WERI-Rb-1 (cell line): ENCODE measurements at places on chromosomes 1 and 21.

DNA sequence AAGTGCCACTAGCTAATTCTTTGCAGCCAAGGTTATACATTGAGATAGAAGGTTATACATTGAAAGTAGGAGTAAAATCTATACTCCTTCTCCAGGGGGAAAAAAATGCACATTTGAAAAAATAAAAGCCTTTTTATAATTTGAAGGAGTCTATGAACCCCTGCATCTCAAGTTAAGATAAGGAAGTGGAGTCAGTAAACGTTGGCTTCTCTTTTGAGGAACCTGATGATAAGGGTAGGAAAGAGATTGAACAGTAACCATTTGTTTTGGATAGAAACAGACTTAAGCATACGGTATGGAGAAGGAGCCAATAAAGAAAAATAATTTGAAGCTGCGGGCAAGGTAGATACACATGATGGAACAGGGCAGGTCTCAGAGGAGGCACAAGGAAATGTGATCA is 64.1 kb downstream of the RPAP2 start:
- no peak for DNase-seq

DNA sequence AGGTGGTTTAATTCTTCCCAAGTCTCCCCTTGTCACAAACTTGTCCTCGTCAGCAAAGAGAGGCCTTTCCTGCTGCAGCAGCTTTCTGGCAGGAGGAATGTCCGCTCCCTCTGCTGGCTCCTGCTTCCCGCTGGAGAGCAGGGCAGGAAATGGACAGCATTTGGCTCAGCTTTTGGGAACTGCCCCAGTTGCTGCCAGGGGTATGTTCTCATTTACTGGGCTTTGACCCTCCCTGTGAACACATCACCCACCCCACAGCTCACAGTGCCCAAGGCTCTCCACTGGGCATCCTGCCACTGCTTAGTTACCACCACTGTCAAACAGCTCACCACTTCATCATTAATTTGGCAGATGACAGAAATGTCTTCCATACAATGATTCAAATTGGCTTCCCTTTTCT is 75.4 kb downstream of the MRPL37 start:
- DNase-seq, result no peak

GRCh38 chr1:179195376-179195775 is 34.1 kb downstream of the ABL2 start:
- no peak for DNase-seq

DNA sequence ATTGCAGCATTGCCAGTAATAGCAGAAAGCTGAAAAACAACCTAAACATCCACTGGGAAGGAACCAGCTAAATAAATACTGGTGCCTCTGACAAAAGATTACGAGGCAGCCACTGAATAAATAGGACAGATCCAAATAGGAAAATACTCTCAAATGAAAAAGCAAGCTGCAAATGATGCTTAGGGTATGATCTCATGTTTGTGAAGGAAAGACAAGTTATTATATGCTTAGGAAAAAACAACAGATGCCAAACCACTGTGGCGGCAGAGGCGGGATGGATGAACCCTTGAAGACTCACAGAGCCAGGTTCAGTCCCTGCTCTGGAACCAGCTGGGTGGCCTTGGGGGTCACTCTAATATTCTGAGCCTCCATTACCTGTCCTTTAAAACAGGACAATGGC is 41.6 kb downstream of the MATN1 start:
- DNase-seq, result peak; percentile 0

DNA sequence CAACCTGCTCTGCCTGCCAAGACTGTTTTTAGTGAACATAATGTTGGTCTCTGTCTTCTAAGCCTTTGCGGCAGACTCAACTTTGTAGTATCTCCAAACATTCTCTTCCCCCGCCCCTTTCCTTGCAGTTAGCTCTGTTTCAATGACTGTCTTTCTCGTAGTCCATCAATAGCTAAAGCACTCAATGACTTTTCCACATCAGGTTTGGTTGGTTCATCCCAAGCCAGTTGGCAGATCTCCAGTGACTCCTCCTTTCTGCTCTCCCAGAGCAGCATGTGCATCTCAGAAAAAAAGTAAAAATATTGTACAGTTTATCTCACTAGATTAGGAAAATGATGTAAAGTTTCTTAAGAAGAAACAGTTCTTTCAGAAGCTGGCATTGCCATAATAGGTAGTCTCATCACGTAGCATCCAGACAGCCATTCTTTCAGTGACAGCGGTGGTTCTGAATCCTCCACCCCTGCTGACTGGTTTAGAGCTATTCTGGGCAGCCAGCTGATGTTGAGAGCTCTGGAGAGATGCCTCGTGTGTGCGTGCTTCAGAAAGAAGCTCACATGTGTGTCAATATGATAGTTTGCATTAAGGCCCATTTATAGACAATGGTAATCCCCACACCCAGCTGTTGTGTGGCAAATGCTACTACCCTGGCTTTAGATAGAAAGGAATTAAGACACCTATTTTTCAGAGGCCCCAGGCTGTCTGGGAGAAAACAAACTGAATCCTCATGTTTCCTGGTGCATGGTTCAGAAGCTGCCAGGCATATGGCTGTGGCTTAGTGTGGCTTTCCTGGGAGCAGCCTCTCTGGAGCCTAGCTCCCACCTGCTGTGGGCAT is 53.2 kb downstream of the CNN3 start:
- peak; percentile 71 for DNase-seq

GRCh38 chr1:16145662-16146278 is 10.1 kb downstream of the EPHA2 start:
- DNase-seq, result no peak

DNA sequence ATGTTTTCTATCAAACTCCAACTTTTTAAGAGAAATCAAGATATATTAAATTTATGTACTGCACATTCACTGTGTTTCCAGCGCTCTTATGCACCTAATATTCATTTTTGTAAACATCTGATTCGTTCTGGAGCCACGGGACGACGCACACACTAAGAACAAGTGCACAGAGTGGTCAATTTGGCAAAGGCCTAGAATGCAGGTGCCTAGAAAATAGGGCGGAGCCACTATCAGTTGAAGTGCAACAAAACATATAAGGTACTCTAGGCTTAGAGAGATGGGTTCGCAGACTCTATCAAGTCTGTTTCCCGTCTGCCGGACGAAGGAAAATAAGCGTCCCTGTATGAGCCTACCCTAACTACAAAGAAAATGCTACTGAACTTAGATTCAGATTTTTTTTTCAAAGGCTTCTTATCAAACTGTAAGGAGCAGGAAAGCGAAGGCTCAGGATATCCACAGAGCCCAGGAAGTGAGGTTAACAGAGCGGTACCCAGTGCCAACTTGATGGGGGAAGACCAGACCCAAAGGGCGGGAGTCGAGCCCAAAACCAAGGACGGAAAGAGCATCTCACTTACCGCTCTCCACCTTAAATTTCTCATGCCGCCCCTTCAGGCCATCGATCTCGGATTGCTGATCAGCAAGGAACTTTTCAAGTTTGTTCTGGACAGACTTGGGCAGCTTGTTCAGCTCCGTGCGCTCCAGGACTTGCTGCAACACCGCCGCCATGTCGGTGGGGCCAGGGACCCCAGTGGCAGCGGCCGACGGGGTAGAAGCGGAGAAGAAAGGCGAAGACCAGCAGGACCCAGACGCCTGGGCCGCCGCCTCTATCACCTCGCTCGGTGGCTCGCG is 526 bp downstream of the TPR start:
- peak; percentile 14 for DNase-seq

- DNase-seq, result no peak
Measured at GRCh38 chr1:54837002-54837853, 36.1 kb upstream of the TTC22 start.

DNA sequence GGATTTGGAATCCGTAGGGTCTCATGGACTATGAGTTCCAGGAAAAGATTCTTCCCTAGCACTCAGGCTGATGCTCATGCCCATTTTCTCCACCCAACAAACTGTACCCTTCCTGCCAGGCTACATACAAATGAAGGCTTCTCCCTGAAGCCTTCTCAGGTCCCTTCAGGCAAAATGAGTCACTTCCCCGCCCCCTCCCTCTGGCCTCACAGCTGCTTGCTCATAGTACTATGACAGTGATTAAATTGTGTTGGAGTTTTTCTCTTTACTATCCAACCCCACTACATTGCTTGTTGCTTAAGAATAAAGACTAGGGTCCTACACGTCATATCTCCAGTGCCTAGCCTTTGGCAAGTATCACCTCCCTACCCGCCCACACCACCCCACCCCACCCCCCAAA is 207.6 kb upstream of the NFIA start:
- no peak for DNase-seq

DNA sequence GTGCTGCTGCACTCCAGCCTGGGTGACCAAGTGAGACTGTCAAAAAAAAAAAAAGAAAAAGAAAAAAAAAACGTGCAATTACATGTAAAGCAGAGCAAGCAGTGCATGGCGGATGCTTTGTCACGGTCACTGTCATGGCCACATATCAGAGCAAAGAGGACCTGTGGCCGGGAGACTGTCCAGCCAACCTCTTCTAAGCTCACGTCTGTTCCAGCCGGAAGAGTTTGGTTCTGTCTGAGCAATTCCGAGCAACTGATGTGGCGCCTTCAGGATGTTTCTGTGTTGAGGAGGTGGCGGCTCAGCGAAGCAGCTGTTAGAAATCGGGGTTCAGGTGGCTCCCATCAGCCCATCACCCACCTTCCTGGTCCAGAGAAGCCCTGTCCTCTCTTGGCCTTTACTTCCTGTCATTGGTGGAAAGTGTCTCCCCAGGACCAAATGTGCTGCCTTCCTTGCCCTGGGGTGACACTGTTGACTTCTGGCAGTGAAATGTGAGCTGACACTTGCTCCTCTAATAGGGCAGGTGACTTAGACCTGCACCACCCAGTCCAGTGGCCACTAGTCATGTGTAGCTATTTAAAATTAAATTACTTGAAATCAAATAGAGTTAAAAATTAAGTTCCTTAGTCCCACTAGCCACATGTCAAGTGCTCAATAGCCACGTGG is 59.9 kb downstream of the ARHGEF10L start:
- no peak for DNase-seq

DNA sequence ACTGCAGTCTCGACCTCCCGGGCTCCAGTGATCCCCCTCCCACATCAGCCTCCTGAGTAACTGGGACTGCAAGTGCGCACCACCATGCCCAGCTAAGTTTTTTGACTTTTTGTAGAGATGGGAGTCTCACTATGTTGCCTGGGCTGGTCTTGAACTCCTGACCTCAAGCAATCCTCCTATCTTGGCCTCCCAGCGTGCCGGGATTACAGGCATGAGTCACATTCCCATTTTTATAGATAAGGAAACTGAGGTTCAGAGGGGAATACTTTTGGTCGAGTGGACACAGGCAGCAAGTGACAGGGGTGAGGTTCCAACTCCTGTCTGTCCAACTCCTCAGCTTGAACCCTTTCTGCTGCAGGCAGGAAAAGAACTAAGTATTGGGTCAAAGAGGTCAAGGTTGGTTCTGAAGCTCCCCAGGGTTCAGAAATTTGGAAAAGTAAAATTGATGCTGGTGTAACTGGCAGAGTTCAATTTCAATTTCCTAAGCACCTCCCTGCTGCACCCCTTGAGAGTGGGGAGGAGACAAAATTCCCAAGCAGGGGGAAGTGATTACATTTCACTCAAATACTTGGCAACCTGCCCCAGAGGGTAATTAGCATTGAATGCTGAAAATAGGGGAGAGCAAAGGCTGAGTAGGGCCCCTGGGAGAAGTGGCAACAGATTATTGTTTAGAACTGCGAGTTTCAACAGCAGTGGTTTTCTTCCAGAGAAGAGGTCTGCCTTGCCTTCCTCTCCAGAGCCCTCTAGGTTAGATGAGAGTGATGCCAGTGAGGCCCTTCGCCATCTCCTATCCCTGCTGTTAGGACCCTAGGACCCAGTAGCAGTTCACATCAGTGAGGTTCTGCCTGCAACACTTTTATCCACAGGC is 17.5 kb upstream of the ALPL start:
- DNase-seq, result no peak

DNA sequence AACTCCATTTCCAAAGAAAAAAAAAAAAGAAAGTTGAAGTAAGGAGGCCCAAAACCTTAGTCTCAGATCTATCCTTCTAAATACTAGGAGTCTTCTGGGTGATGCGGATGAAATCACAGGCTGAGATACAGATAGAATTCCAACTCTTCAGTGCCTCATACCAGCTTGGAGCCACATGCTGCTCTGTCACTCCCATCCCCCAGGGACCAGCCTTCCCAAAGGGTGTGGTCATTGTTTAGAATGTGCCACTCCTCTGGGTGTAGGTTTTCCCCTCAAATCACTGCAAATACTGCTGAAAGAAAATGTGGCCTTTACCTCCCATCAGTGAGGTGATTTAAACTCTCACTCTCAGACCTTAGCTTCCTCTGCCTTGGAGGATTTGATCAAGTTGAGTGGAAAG is 112.9 kb downstream of the CDC7 start:
- DNase-seq, result no peak

DNA sequence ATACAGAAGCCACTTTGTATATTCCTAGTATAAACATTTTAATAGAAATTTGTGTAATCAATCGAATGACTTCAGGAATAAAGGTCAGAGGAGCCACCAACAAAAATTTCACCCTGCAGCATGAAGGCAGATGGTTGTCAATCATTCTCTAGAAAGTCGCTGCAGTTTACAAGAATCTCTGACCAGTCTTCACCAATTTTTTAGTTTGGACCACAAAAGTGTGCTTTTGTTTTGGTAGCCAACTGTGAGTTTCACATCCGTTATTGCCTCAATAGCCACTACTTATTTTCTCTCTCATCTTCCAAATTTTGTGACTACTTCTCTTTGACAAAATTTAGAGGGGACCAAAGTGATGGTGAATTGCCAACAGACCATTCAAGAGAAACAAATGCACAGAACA is 1155.6 kb downstream of the AMY1C start:
- DNase-seq, result no peak

DNA sequence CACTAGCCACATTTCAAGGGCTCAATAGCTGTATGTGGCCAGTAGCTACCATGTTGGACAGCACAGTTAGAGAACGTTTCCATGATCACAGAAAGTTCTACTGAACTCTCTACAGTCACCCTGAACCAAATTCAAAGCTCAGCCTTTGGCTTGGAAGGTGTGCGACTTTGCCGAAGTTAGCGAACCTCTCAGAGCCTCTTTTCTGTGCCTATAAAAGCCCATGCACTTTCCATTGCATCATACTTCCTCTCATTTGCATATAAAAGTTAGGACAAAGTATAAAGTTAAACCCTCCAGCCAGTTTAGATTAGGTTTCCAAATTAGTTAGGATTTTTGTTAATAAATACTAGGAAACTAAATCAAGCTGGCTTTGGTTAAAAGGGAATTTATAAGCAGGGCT is 4.7 kb upstream of the SLC1A7 start:
- no peak for DNase-seq

- no peak for DNase-seq
Measured at GRCh38 chr1:92365378-92366039, 66.7 kb downstream of the RPAP2 start.

DNA sequence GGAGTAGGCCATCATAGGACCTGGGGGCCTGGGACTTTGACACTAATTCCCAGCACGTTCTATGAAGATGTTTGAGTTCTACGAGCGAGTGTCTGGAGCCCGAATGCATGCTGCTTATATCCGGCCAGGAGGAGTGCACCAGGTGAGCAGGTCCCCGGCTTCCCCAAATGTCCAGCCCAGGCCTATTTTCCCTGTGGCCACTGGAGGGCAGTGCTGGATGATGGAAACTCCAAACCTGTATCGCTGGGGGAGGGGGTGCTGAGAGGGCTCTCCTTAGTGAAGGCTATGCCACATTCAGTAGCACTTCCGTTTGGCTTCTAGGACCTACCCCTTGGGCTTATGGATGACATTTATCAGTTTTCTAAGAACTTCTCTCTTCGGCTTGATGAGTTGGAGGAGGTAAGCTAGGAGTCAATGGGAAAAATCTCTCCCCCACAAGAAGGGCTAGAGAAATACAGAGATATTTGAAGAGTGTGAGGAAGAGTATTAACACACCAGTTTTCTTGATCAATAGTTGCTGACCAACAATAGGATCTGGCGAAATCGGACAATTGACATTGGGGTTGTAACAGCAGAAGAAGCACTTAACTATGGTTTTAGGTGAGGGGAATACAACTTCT is 5.2 kb upstream of the FCER1G start:
- peak; percentile 95 for DNase-seq
